Lung (tissue), 17 donors: ENCODE measurements at places on chromosomes 12 and 14. TPM values are rescaled to one million over a fixed set of nuclear protein-coding genes. Genes with fewer than 3 reads are reported as not detected.
A peak's percentile ranks its signal among the peaks of the same experiment; 100 is the strongest.

The IL22 gene
- not detected for total RNA-seq

GRCh38 chr12:109905301-109905700 lies 5.2 kb downstream of the TCHP start:
- no peak for DNase-seq
- H3K27me3 ChIP-seq: no peaks in the 10 kb centered on the region
- no peak overlapping the region for H3K4me3 ChIP-seq

The PTHLH gene
- 3.0 TPM for total RNA-seq

GRCh38 chr12:4141348-4142270 lies 132.0 kb upstream of the CCND2 start:
- peaks cover 7% of the 10 kb centered on the region for H3K27me3 ChIP-seq
- no peak for DNase-seq
- no peak overlapping the region for H3K4me3 ChIP-seq
- H3K4me1 ChIP-seq: peaks cover 18% of the 10 kb centered on the region
- H3K27ac ChIP-seq: no peak overlapping the region
- no peaks in the 10 kb centered on the region for H3K36me3 ChIP-seq

- no peaks in the 10 kb centered on the region for H3K27me3 ChIP-seq
- H3K36me3 ChIP-seq: no peaks in the 10 kb centered on the region
- H3K27ac ChIP-seq: no peak overlapping the region
- H3K4me3 ChIP-seq: no peak overlapping the region
These were observed 55.7 kb downstream of the VRK1 start for GRCh38 chr14:96852823-96853422.

DNA sequence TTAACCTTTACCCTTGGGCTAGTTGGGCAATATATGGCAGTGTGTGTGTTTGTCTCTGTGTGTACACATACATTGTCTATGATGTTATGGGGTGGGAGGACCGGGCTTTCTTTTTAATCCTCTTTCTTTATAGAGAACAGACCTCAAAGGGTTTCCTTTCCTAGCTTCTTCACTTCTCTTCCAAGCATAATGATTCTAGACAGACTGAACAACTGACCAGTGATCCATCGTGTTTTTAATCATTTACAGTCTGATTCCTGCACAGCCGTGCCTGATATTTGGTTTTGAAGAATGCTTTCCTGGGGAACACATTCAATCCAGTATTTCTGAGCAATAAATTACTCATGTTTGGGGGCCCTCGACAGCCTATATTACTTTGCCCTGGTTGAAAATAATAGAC lies 481.1 kb upstream of the DCN start:
- no peak overlapping the region for H3K27ac ChIP-seq
- no peak for DNase-seq
- H3K4me3 ChIP-seq: no peak overlapping the region

DNA sequence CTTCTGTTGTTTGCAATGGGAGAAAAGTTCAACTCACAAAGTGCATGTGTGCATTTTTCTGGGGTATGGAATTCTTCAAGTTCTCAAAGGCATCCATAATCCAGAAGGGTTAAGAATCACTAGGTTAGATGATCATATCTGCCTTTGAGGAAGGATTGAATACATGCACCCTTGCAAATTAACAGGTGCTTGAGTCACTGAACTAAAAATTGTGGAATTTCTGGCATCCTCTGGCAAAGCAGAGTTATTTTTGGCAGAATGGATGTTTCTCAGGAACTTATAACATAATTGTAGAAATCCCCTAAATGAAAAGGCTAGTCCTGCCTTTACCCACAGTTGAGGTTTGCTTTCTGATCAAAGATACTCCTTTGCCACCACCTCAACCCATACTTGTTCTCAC lies 136.5 kb upstream of the DYRK2 start:
- no peaks in the 10 kb centered on the region for H3K36me3 ChIP-seq
- no peak for DNase-seq
- H3K27me3 ChIP-seq: no peaks in the 10 kb centered on the region
- H3K4me1 ChIP-seq: peaks cover 32% of the 10 kb centered on the region
- H3K27ac ChIP-seq: no peak overlapping the region

The COCH gene
- 0.31 TPM for total RNA-seq

GRCh38 chr14:56342494-56342942 lies 224.3 kb downstream of the PELI2 start:
- peak; percentile 74 for DNase-seq
- H3K4me1 ChIP-seq: no peaks in the 10 kb centered on the region
- H3K4me3 ChIP-seq: no peak overlapping the region
- no peaks in the 10 kb centered on the region for H3K27me3 ChIP-seq

GRCh38 chr14:22393796-22394195 lies 195.2 kb downstream of the DAD1 start:
- H3K4me3 ChIP-seq: no peak overlapping the region
- H3K27ac ChIP-seq: no peak overlapping the region
- no peak for DNase-seq
- H3K27me3 ChIP-seq: no peaks in the 10 kb centered on the region
- H3K4me1 ChIP-seq: no peaks in the 10 kb centered on the region
- no peaks in the 10 kb centered on the region for H3K36me3 ChIP-seq

The TAS2R46 gene
- 1.6 TPM for total RNA-seq

- no peak overlapping the region for H3K27ac ChIP-seq
- no peaks in the 10 kb centered on the region for H3K4me1 ChIP-seq
- no peak for DNase-seq
- no peaks in the 10 kb centered on the region for H3K27me3 ChIP-seq
- H3K36me3 ChIP-seq: peaks cover 29% of the 10 kb centered on the region
These were observed 26.7 kb downstream of the GTF2A1 start for GRCh38 chr14:81193924-81194633.

- no peaks in the 10 kb centered on the region for H3K27me3 ChIP-seq
- H3K27ac ChIP-seq: no peak overlapping the region
- H3K4me3 ChIP-seq: no peak overlapping the region
- H3K36me3 ChIP-seq: no peaks in the 10 kb centered on the region
These were observed 264.0 kb upstream of the HMGA2 start for GRCh38 chr12:65560286-65560685.

DNA sequence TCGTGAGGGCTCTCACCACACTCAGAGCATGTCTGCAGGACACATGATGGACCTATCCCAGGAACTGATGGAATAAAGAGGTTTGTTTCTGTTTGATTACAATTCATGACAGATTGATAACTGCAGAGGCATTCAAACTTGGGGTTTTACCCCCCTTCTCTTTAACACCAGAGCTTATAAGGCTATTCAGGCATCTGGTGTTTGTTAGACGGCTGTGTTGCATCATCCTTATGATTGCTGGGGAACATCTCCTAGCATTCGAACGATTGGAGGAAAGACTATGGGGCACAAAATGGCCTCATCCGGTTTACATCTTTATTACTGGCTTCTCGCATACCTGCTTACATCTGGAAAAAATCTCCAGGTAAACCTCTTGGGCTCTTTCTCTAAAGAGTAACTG lies 191.8 kb downstream of the MSRB3 start:
- no peak overlapping the region for H3K27ac ChIP-seq
- peaks cover 3% of the 10 kb centered on the region for H3K4me1 ChIP-seq
- DNase-seq: no peak
- no peak overlapping the region for H3K4me3 ChIP-seq
- H3K36me3 ChIP-seq: no peaks in the 10 kb centered on the region

GRCh38 chr12:56565510-56566101 lies 44.0 kb downstream of the RBMS2 start:
- no peaks in the 10 kb centered on the region for H3K27me3 ChIP-seq
- peaks cover 9% of the 10 kb centered on the region for H3K4me1 ChIP-seq
- H3K4me3 ChIP-seq: no peak overlapping the region
- DNase-seq: peak; percentile 98
- H3K27ac ChIP-seq: peak overlapping the region; percentile 80

The NOS1 gene
- total RNA-seq: 2.4 TPM

- H3K4me3 ChIP-seq: no peak overlapping the region
- no peaks in the 10 kb centered on the region for H3K27me3 ChIP-seq
- peaks cover 8% of the 10 kb centered on the region for H3K4me1 ChIP-seq
These were observed 161.9 kb upstream of the PLEKHG7 start for GRCh38 chr12:92540782-92541423.

GRCh38 chr12:26077915-26078702 lies 46.7 kb downstream of the BHLHE41 start:
- H3K27ac ChIP-seq: no peak overlapping the region
- DNase-seq: peak; percentile 91
- no peaks in the 10 kb centered on the region for H3K36me3 ChIP-seq
- H3K4me3 ChIP-seq: no peak overlapping the region
- H3K4me1 ChIP-seq: peaks cover 12% of the 10 kb centered on the region

DNA sequence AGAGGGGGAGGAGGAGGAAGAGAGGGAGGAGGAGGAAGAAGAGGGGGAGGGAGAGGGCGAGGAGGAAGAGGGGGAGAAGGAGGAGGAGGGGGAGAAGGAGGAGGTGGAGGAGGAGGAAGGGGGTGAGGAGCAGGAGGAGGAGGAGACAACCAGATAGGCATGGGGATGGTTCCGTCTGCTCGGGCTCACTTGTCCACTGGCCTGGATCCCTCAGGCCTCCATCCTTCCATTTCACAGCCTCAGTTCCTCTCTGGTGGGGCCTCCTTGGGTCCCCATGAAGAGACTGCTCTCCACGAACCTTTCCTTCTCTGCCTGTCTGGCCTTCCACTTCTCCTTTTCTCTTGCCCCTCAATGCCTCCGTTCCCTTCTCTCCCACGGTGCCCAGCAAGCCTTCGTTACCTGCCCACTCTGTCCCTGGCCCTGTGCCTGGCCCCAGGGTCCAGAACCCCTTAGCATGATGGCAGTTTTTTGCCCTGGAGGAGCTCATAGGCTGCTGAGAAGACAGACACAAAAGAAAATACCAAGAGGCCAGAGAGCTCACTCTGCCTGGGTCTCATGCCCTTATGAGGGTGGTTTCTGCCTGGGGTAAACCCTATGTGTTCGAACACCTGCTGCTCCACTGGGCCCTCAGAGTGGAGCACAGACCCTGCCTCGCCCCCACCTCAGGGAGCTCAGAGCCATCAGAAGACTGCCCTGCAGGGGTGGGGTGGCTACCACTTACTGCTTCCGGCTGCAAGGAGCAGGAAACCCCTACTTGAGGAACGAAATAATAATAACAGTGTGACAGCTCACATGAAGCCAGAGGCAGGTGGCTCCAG lies 11.7 kb upstream of the CACNA2D4 start:
- H3K27me3 ChIP-seq: no peaks in the 10 kb centered on the region
- H3K27ac ChIP-seq: no peak overlapping the region
- no peak overlapping the region for H3K4me3 ChIP-seq
- H3K36me3 ChIP-seq: no peaks in the 10 kb centered on the region

The MYO1A gene
- 0.67 TPM for total RNA-seq

DNA sequence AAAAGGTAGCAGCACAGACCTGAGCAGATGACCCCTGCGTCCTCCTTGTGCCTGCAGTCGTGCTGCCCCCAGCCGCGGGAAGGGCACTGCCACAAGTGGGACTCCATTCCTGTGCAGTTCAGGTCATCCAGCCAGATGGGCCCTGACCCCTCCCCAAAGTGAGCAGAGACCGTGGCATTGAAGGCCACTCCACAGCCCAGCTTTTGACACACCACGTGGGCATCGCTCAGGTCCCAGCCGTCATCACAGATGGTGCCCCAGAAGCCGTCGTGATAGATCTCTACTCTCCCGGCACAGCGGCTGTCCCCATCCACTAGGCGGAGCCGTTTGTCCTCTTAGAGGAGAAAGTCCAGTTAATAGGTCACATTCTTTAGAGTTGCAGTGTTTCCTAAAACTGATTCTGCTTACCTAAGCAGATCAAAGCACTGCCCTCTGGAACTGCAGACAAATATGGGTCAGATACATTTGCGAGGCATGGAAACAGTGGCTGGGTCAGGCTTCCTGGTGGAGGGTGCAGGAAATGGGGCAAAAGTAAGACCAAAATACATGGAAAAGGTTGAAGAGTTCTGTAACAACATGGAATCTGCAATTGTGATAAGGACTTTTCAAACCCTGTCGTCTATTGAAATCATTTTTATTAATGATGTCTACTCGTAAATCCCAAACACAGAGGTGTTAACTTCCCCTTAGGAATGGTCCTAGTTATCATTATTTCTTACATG lies 69.4 kb downstream of the CD163L1 start:
- H3K4me3 ChIP-seq: no peak overlapping the region
- DNase-seq: no peak
- H3K27ac ChIP-seq: no peak overlapping the region
- H3K4me1 ChIP-seq: no peaks in the 10 kb centered on the region
- H3K36me3 ChIP-seq: no peaks in the 10 kb centered on the region

- DNase-seq: no peak
- no peaks in the 10 kb centered on the region for H3K27me3 ChIP-seq
- H3K36me3 ChIP-seq: no peaks in the 10 kb centered on the region
- no peaks in the 10 kb centered on the region for H3K4me1 ChIP-seq
- no peak overlapping the region for H3K4me3 ChIP-seq
These were observed 693.0 kb downstream of the LRFN5 start for GRCh38 chr14:42299692-42300091.

The PROX2 gene
- total RNA-seq: 0.09 TPM

The SERPINA9 gene
- total RNA-seq: not detected

DNA sequence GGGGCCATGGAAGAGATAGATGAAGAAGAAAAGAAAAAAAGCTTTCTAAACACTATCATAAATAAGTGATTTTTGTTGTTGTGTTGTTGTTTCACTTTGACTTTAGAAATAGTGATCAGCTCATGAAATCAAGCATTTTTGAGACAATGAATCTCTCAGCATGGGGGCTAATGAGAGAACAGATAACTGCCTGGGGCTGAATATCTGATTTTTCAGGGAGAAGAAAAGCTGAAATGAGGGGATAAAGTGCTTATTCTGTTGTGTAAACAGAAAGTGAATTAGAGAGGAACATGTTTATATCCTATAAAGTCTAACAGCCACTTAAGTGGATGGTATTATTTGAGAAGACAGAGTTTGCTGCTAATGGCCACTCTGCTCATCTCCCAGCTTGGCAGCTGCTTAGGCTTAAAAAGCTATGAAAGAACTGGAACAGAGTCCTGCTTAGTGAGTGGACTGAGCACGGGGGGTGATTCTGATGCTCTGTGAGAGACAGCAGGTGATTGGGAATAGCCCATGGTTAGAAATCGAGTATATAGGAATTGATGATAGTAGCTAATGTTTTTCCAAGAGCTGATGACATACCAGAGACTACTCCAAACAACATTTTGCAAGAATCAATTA lies 646.1 kb upstream of the TMEM132C start:
- H3K27ac ChIP-seq: no peak overlapping the region
- H3K27me3 ChIP-seq: no peaks in the 10 kb centered on the region
- peak; percentile 33 for DNase-seq

GRCh38 chr12:77630790-77631445 lies 199.8 kb upstream of the NAV3 start:
- no peak overlapping the region for H3K4me3 ChIP-seq
- H3K27ac ChIP-seq: no peak overlapping the region
- H3K4me1 ChIP-seq: no peaks in the 10 kb centered on the region
- H3K36me3 ChIP-seq: no peaks in the 10 kb centered on the region
- H3K27me3 ChIP-seq: no peaks in the 10 kb centered on the region

DNA sequence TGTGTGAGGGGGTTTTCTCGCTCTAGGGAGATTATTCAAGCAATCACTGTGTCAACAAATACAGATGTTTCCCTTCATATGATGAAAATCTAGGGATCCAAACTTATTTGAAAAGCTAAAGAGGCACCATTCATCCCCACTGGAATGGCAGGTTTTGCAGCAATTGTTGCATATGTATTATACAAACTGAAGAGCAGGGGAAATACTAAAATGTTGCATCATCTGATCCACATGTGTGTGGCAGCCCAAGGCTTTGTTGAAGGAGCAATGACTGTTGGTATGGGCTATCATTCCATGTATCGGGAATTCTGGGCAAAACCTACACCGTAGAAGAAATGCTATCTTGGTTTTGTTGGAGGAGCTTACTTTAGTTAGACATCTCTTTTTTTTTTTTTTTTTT lies 4.1 kb upstream of the PRPF40B start:
- H3K4me3 ChIP-seq: no peak overlapping the region
- no peaks in the 10 kb centered on the region for H3K27me3 ChIP-seq
- H3K4me1 ChIP-seq: peaks cover 4% of the 10 kb centered on the region
- H3K36me3 ChIP-seq: no peaks in the 10 kb centered on the region
